ENCODE measurements at places on chromosomes 16 and 17.
A peak's percentile ranks its signal among the peaks of the same experiment; 100 is the strongest.

DNA sequence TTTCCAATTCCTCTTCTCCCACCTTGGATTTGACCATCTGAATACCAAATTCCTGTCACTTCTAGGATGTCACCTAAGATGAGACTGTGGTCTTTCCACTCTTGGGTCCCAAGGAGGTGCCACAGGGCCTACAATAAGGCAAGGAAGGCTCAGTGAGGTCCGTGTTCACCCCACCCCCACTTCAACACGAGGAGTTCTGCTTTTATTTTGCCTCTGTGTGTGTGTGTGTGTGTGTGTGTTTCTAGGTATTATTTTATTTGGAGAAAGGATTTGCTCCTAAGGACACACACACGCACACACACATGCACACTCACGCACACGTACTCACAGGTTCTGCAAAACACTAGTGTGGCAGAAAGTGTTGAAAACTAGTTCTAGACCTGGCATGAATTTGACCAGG lies 24.5 kb upstream of the PHOSPHO1 start:
- no peak for DNase-seq

GRCh38 chr16:57653936-57654335 lies 14.2 kb upstream of the ADGRG3 start:
- no peak for DNase-seq

DNA sequence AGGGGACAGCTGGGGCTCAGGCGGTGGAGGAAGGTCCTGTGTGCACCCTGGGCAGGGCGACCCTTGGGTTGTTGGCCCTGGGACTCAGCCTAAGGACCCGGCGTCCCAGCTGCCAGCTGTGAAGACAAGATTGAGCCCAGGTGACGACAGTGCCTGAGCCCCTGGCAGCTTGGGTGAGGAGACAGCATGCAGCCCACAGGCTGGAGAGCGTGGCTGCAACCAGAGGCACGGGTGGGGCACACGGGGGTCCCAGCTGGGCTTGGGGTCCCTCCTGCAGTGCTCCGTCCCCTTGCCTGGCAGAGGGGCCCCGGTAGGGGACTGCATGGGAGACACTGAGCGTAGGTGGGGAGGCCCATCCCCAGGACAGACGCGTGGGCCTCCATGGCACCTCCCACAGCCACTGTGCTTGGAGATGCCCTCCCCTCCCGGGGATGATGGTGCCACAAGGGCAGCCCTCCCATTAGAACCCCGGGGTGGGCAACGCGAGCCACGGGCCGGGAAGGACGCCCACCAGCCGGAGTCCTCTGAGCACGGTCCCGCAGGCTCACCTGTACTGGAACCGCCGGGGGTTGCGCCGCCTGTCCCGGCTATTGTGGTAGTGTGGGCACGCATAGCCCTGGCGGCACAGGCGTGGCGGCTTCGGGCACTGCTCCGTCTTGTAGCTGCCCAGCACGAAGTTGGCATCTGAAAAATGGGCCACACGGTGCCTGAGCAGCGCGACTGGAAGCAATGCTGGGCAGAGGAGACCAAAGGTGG lies 15.5 kb downstream of the UNKL start:
- no peak for DNase-seq

DNA sequence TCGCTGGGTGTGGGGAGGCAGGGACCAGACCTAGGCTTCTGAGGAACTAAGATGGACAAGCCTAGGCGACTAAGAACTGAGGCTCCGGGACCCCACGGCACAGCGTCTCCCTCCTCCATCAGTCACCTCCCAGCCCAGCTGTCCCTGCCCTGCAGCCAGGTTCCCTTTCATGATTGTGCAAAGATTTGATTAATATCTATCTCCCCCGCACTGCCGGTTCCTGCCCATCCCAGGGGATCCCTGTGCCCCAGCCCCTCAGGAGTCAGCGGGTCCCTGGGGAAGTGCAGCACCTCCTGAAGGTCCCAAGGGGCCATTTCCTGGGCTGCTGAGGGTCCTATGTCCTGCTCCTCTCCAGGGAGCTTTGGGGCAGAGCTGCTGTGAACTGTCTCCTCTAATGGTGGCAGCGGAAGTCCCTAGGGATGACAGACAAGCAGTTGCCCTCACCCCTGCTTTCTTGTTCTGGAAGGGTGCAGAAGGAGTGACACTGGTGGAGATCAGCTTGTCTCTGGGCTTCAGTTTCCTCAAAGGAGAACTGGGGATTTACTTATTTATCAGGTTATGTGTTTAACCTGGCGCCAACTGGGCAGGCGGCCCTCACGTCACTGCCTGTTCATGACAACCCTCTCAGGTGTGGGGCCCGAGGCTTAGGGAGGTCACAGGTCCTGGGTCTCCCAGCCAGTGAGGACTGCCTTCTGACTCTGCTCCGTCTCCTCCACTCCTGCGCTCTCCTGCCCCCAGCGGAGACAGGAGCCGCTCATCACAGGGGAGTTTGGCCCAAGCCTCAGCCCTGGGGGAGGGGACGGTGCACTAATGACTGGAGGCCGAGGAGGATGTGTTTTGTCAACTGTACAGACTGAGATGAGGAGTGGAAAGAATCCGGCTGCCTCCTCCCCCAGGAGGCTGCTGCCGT lies 1.9 kb upstream of the C16orf74 start:
- peak; percentile 84 for DNase-seq

GRCh38 chr17:1122533-1123392 lies 57.0 kb downstream of the ABR start:
- DNase-seq = peak; percentile 41

GRCh38 chr17:41619036-41619926 lies 5.1 kb downstream of the KRT17 start:
- DNase-seq = no peak

DNA sequence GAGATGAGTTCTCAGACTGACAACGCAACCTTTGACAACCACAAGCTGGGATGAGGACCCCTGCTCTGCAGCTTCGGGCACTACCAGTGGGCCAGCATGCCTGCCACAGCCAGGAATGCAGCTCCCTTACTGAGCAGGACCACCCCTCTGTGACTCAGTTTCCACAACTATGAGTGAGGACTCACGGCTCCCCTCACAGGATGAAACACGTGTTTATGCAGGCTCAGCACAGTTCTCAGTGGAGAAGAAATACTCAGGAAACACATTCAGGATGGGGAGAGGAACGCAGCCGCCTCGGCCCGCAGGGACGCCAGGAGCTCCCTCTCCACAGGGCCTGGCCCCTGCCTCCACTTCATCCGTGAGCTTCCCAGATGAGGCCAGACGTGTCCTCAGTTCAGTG lies 14.1 kb downstream of the DNASE1 start:
- no peak for DNase-seq

GRCh38 chr16:47139561-47140185 lies 4.1 kb downstream of the NETO2 start:
- DNase-seq = no peak

DNA sequence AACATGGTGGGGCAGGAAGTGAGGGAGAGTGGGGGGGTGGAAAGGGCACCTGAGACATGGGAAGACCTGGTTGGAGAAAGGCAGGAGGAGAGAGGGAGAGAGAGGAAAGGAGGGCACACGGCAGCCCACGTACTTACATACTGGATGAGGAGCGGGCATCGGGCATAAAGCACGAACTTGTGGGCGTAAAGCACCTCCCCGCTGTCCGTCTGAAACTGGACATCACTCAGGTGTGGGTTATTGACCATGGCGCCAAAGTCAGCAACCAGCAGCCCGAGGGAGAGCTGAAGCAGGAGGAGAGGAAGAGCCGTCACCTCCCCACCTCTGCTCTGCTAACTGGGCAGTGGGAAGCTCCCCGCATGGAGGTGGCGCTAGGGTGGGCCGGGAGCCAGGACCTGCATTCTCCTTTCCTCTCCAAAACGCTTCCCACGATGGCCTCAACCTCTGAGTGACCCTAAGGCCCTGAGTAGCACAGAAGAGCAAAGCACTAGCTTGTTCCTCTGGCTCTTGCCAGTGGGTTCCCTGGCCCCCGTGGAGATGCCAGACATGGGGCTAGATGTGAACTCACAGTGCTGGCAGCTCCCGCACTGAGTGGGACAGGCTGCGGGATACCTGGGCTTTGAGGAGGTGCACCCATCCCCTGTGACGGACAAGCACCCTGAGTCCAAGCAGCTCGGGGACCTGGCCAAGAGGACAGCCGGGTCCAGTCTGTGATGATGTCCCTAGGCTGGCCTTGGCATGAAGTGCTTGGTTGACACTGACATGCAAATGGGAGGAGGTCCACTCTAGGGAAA lies 16.9 kb downstream of the SLX4 start:
- no peak for DNase-seq

DNA sequence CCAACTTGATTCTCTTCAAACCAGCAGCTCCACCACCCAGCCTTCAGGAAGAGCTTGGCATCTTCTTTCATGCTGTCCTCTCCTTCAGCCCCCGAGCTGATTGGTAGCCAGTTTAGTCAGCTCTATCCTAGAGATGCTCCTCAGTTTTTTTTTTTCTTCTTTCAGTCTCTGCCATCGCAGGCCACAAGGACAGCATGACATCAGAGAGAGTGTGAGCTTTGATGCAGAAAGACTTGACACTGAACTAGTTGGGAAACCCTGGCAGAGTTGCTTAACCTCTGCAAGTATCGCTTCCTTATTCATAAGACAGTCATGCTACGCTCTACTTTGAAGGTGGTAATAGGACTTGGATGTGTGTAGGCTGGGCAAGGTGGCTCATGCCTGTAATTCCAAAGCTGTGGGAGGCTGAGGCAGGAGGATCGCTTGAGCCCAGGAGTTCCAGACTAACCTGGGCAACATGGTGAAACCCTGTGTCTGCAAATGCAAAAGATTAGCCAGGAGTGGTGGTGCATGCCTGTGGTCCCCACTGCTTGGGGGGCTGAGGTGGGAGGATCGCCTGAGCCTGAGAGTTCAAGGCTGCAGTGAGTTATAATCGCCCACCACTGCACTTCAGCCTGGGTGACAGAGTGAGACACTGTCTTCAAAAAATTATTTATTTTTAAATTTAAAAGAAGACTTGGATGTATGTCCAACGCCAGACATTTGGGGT lies 2.6 kb downstream of the CD300LB start:
- peak; percentile 63 for DNase-seq

DNA sequence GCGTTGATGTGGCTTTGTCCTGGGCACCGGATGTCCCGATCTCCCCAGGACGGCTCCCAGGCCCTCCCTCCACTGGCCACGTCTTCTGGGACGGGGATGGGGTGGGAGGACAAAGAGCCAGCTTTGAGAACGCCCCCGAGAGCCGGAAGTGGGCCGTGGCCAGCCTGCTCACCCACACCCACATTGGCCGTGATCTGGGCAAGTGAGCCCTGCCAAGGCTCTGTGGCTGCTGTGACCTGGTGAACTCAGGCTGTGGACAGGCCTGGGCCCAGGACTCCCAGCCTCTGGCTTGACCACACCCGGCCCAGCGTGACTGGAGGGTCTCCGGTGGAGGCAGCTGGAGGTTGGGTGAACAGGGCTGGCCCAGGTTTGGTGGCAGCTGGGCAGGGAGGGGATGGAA lies 3.3 kb downstream of the CDH15 start:
- no peak for DNase-seq

- no peak for DNase-seq
These were observed 115.7 kb downstream of the BANP start for GRCh38 chr16:88066680-88067529.

DNA sequence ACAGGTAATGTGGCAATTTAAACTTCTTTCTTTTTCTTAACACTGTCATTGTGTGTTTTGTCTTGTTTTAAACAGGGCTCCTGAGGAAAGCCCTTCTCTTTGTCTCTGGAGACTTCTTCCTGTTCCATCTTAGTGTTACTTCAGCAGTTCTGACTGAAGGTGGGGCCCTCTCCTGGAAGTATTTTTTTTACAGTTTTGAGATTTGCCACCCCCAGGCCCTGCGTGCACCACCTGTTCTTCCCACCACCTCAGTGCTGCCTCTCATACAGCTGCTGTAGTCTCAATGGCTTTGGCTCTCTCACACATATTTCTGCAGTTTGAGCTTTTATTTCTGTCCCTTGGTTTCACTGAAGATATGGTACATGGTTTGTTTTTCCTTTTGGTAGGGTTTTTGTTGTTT lies 52.5 kb upstream of the ALDH3A1 start:
- DNase-seq = no peak

GRCh38 chr16:51756447-51757123 lies 605.5 kb upstream of the SALL1 start:
- no peak for DNase-seq

DNA sequence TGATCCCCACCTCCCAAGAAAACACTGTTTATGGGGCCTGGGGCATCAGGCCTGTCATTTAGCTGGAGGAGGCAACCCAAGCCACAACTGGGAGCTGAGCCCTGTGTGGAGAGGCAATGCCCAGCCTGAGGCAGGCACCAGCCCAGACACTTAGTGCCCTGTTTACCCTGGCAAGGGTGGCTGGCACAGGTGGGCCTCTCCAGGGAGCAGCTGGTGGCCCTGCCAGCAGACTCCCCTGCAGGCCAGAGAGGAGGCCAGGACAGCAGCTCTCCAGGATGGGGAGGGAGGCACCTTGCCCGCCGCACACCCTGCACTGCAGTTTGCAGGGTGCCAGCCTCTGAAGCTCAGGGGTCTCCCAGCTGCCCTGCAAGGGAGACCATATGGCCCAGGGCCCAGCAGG lies 9.1 kb upstream of the TMEM92 start:
- no peak for DNase-seq

DNA sequence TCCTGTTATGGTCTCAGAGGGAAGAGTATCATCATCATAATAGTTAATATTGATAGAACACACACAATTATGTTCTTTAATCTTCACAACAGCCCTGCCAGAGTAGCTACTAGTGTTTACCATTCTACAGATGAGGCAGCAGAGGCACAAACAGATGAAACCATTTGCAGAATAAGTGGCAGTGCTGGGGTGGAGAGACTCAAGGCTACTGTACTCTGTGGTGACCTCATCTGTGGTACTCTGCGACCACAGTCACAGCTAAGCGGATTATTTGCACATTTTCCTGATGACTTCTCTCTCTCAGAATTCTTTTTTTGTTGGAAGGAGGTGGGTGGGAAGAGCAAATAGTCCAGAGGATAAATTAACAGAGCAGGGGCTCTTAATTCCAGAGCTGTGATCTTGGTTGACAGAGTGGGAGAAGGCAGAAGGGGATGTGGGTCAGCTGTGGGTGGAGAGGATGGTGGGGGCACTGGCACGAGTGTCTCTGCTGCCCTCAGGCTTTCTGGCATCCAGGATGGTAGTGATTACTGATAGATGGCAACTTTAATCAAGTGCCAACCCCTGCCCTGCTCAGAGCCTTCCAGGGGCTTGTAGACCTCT lies 41.8 kb downstream of the MRM1 start:
- no peak for DNase-seq

- no peak for DNase-seq
These were observed 144.1 kb downstream of the PARN start for GRCh38 chr16:14485811-14486519.

DNA sequence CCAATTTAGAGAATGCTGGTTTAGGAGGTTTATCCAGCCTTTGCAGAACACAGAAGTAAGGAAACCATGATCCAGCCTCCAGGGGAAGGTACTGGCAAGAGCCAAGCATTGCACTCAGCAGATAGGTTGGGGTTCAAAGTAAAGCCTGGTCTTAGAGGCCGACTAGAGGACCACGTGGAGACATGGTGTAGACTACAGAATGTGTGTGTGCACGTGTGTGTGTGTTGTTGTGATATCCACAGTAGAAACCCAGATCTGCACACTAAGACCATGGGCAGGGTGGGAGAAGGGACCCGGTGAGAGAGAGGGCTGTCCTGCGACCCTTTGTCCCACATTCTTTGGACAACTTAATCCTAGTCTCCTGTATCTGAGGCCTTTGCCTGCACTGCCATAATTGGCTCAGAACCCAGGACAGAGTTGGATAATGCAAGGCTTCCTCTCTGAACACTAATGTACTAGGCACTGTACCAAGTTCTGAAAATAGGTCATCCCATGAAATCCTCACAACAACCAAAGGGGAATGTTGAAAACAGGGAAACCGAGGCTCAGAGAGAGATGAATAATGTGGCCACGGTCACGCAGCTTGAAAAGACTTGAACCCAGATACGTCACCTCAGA lies 325.1 kb upstream of the HSBP1 start:
- DNase-seq = no peak

GRCh38 chr17:69669441-69670178 lies 255.1 kb downstream of the MAP2K6 start:
- no peak for DNase-seq

Data from Kasumi-1 (cell line).